H54 (cell line): ENCODE measurements at places on chromosomes 12 and 14.

DNA sequence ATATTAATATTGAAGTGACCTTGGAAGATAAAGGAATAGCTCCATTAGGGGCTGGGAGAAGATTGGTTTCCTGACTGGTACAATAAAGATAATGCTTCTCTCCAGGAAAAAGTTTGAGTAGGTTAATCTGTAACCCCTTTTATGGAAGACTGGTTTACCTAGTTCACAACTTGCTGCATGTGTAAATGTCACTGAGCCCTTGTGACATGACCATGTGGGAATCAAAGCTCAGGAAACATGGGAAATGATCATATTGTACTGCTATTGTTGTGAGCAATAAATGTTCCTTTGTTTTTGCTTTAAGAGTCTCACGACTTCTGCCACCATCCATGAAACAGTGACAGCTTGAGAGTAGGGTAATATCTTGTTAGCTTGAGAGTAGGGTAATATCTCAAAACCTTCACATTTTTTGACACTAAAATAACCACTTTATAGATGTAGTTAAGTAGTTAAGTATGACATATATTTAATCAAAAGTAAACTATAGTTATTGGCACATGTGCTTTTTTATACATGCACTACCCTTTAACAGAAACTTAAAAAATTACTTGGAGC is 1338.6 kb downstream of the FSCB start:
- no peak for DNase-seq

DNA sequence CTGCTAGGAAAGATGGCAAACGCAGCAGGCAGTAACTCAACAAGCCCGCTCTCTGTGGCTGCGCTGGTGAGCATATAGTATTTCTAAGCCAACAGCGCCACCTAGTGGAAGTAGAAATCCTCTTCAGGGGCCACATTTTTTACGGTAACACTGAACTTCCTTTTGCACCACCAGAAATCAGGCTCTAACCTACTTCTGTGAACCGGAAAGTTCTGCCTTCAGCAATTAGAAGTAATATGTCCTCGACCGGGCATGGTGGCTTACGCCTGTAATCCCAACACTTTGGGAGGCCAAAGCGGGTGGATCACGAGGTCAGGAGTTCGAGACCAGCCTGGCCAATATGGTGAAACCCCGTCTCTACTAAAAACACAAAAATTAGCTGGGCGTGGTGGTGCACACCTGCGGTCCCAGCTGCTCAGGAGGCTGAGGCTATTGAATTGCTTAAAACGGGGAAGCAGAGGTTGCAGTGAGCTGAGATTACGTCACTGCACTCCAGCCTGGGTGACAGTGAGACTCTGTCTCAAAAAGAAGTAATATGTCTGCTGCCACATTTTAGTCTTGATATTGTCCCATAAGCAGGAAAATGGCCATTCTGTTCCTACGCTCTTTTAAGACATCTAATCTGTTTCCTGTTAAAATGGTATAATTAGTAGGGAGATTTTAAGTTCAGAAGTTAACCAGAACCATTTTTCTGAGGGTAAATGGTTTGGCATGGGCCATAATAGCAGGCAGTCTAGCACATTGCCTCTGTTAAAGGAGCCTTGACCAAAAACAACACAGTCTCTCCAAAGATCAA is 26.8 kb downstream of the APOBEC1 start:
- peak; percentile 60 for DNase-seq

DNA sequence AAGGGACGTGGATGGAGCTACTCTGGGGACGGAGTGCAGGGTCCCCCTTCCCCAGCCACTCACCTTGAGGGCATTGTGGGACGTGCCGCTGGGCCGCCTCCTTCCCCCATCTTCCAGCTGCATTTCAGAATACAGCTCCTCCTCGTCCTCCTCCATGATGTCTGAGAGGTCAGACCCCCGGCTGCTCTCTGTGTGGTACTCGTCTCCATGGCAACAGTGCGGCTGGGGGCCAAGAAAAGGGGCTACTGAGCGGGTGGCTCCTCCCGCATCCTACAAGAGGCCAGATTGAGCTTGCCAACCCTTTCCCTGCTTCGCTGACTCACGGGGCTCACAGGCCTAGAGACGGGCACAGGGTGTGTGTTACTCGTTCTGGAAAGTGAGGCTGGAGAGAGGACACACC is 90.4 kb downstream of the PIWIL1 start:
- DNase-seq, result no peak

DNA sequence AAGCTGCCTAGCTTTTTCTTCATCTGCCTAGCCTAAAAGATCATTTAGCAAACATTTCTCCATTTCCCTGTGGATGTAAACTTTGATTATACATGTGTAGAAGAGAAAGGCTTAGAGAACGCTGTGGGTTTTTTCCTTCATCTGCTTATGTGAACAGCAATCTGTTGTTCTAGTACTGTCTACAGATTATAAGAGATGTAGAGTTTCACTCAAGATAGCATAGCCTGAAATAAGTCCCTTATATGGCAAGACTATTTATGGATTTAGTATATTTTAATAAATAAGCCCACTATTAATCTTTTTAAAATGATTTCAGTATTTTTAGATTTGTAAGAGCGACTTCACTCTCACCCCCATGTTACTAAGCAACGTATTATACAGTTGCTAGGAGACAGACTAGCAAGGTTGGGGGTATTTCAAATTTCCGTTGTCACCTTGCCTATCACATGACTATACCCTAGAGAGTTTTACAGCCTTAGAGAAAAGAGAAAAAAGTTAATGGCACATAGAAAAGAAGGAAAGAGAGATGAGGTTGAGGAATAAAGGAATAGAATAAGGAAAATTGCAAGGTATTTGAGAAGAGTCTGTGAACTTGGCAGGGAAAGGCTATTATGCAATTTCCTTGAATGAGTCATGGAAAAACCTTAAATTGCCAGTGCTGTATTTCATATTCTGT is 12.2 kb upstream of the TUBA1A start:
- no peak for DNase-seq

DNA sequence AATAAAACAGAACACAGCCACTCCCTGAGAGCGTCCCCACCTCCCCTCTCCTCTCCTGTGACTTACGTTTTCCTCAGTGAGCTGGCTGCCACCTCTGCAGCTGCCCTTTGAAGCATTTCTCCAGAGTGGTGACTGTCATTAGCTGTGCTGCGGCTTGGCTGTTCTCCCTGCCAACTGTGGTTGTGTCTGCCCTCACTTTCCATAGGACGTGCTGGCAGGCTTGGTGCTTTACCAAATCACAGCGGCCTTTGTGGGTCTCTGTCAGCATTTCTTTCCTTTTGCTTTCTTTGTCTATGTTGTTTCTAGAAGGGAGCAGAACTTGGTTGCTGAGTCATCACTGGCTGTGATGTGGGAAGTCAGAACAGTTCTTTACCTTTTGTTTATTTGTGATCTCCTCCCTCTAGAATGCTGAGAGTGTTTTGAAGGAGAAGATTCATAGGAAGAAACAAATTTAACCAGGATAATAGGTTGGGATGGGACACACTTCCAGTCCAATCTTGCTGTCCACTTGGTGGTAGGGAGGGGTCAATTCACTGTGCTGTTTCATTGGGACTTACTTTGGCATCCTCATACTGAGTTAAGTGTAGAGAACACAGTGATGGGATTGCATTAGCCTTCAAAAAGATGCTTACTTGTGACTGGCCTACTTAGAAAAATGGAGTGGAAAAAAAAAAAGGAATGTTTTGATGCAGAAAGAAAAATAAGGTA is 88.2 kb downstream of the TMX1 start:
- DNase-seq, result no peak

DNA sequence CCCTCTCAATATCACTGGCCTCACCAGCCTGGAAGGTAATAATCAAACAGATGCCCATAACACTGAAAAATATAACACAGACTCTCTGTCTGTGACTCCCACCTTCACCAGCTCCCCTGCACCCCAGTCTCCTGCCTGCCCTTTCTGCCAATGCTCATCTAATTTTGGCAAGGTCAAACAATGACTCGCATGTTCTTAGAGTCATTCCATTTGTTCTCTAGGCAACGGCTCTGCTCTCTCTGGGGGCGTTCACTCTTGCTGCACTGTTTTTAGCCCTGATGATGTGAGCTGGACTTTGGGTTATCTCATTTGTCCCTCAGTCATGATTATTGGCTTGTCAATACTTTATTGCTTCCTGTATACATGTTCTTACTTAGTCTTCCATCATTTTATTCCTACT is 691.8 kb downstream of the FLRT2 start:
- no peak for DNase-seq

DNA sequence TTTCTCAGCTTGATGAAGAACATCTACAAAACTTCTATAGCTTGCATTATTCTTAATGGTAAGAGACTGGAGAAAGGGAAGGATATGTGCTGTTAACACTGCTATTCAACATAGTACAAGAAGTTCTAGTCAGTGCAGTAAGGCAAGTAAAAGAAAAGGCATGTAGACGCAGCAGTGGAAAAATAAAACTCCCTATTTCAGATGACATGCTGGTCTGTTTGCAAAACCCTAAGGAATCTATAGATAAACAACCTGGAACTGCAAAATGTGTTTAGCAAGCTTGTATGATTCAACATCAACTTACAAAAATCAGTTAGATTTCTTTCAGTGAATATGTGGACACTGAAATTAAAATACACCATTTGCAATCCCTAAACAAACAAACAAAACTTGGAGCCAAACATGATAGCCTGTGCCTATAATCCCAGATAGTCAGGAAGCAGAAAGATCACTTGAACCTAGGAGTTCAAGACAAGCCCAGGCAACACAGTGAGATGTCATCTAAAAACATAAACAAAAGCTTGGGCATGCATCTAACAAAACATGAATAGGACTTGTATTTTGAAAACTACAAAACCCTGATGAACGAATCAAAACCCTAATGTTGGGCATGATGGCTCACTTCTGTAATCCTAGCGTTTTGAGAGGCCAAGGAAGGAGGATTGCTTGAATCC is 293.6 kb upstream of the RGS6 start:
- DNase-seq, result no peak

- no peak for DNase-seq
Measured at GRCh38 chr12:69131077-69131476, 108.3 kb upstream of the CPSF6 start.

DNA sequence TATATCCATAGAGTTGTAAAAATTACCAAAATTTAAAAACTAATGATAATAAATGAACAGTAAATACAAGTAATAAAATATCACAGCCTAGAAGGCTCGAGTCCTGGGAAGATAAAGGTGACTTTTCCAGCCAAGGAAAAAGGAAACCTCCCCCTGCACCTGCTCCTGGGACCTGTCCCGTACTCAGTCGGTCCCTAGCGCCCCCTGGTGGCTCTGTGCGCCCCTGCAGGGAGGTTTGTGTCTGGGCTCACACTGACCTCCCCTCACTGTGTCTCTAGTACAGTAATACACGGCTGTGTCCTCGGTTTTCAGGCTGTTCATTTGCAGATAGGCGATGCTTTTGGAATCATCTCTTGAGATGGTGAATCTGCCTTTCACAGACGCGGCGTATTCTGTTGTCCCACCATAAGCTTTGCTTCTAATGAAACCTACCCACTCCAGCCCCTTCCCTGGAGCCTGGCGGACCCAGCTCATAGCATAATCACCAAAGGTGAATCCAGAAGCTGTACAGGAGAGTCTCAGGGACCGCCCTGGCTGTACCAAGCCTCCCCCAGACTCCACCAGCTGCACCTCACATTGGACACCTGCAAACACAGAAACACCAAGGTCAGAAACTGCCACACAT is 1030.4 kb downstream of the TMEM121 start:
- peak; percentile 16 for DNase-seq

DNA sequence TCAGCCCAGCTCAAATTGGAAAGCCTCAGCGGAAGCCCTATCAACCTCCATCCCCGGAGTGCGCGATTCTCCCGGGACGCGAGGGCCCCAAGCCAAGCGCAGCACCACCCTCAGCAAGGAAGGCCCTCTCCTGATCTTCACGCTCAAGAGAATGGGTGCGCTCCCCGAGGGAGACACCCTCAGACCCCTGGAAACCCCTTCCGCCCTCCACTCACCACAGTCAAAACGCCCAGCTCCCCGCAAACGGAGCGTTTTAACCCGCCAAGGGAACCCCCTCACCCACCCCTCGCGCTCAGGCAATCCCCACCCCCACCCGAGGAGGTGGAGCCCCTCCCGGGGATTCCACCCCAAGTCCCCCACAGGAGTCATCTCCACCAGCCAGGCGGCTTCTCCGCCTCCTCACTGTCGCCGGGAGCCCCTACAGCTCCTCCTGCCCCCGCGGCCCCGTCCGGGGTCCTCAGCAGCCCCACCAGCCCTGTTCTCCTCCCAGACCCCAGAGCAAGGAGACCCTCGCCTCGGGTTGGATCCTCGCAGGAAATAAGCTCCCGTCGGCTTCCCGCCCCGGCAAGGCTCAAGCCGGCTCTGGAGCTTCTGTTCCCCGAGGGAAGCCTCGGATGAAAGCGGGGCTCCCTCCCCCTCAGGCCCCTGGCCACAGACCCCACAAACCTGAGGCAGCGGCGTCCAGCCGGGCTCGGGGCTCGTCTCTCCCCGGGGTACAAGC is 507 bp downstream of the BAZ2A start:
- DNase-seq, result peak; percentile 47

DNA sequence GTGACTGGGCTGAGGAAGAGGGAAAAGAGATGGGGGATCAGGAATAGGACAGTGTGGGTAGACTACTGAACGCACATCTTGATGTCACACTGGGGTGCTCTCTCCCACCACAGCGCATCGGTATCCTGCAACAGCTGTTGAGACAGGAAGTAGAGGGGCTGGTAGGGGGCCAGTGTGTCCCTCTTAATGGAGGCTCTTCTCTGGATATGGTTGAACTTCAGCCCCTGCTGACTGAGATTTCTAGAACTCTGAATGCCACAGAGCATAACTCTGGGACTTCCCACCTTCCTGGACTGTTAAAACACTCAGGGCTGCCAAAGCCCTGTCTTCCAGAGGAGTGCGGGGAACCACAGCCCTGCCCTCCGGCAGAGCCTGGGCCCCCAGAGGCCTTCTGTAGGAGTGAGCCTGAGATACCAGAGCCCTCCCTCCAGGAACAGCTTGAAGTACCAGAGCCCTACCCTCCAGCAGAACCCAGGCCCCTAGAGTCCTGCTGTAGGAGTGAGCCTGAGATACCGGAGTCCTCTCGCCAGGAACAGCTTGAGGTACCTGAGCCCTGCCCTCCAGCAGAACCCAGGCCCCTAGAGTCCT is 6.9 kb downstream of the C1QL4 start:
- no peak for DNase-seq

DNA sequence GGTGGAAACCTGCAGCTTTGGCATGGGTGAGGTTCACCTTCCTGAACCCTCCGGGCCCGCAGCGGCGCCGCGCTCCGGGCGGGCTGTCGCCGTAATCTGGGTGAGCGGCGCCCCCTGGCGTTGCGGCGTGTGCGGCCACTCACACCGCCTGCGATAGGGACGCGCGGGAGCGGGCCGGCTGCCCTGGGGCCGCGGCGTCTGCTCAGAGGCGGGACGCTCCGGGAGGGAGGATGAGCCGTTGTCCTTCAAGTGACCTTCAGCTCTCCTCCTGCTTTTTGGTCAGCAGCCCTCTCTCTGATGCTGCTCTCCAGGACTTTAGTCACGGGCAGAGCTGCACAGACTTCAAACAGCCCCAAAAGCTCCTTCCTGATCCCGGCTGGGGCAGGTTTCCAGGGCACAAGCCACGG is 211.7 kb upstream of the FKBP4 start:
- peak; percentile 84 for DNase-seq
